CD4-positive, alpha-beta T cell treated with Interferon alpha-2 for 1 hour (primary cell): ENCODE measurements at places on chromosomes 6 and 20.

DNA sequence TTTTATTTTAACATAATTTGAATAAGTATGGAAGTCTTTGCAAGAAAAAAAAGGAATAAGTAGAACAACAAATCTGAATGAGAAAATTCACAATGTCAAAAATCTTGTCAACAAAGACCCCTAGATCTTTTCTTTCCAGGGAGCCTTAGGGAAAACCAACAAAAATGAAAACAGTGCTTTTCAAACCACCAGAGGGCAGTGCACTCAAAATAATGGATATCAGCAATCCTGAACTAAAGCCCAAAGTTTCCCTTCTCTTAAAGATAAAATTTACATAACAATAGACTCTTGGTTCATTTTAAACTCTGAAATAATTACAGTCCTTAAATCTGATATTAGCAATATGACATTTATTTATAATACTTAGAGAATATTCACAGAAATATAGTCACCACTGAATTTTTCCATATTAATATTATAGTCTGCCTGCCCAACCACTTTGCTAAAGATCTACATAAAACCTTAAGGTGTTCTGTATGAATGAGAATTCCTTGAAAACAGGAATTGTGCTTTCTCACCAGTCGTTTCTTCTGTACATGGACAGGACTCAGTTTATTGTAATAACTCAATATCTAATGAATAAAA lies 105.3 kb upstream of the BMP5 start:
- no peak for DNase-seq

GRCh38 chr20:48754292-48754691 lies 73.5 kb downstream of the PREX1 start:
- no peak for DNase-seq

DNA sequence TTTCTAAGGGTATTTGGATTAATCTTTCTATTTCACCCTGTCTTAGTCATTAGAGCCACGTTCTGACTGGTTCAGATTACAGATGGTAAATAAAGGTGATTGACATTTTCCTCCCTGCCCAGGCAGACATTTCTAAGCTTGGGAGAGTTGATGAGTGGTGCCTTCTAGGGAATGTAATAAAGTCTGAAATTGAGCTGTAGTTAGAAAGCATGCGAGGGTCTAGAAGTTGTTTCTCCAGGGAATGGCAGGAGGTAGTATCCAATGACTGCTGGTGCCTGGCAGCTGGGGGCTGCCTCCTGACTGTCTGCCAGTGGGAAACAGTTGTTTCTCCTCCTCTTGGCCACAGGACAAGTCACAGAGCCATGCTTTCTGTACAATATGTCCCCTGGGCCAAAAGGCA lies 14.6 kb downstream of the EDN3 start:
- DNase-seq: no peak

DNA sequence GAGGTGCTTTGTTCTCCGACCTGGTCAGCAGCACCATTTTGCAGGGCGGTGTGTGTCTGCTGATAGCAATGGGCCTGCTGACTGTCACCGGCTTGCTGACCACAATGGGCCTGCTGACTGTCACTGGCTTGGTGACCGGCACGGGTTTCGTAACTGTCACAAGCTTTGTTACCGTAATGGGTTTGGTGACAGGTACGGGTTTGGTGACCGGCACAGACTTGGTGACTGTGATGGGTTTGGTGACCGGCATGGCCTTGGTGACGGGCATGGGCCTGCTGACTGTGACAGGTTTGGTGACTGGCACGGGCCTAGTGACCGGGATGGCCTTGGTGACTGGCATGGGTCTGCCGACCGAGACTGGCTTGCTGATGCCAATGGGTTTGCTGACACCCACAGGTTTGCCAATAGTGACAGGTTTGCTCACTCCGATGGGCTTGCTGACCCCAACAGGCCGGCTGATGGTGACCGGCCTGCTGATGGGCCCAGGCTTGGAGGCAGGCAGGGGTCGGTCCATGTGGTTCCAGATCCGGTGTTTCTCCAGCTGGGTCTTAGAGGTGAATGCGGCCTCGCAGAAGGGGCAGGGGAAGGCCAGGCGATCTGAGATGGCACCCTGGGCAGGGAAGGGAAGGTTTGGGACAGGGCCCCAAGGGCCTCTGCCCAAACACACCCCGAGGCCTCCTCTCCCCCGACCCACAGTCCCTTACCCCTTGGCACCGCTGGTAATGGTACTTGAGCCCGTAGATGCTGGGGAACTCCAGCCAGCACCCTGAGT lies 3.4 kb downstream of the ZNF512B start:
- no peak for DNase-seq

DNA sequence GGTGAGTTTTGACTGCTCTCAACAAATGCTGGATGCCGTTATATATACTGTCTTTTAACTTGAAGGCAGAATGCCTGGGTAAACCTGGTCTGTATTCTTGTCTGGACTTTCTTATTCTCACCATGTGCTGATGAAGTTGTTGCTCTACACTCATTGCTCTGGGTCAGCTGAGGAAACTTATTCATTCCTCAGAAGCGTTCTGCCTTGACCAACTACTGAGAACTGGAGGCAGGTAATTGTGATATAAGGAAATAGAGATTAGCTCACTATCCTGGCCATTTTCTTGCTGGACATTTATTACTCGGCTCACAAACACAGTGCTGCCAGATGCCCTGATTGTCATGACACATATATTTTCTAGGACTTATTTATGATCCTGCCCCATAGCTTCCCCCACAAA lies 103.6 kb downstream of the DNAH8 start:
- no peak for DNase-seq

DNA sequence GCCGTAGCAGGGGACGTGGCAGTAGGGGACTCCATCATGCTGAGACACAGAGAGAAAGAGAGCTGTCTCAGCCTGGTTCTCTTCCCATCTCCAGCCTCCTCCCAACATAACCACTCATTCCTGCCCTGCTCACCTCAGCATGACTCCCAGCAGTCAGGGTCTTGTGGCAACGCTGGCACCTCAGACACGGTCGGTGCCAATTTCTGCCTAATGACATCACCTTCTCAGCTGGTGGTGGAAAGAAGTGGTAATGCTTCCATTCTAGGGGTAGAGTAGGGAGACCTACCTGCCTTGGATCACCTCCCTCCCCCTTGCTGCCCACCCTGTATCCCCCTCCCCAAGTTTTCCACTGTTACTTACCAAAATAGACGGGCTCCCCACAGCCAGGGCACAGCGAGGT lies 2.5 kb downstream of the CRIP3 start:
- no peak for DNase-seq

DNA sequence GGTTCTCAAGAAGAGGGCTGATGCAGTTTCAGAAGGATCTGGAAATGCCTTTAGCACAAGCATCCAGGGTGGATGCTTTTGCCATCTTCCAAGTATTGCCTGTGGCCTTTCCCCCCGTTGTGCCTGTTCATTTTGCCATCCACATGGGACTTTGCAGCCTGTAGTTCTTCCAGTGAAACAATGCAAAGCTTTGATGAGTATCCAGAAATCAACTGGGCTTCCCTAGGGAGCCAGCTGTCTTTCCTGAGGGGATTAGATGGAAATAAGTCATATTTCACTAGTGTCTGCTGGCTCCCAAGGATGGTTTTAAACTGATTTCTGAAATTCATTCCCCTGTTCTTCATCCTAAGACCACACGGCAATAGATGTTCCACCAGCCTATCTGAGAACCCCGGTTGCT lies 63.3 kb downstream of the CAP2 start:
- DNase-seq: no peak

DNA sequence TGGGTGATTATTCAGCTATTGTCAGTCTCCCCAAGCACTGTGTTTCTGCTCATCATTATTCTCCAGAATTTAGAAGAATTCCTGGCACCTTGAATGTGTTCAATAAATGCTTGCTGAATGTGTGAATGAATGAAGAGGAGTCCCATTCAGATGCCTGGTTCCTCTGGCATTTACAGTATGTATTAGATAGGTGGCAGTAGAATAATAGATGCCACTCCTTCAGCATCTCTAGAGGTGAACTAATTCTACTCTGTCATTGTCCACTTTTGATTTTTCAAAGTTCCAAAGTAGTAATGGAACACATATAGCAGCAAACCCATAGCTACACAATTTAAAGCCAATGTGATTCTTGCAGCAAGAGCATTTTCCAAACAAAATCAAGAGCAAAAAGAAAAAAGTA lies 118.9 kb upstream of the CEP162 start:
- no peak for DNase-seq

GRCh38 chr6:72414657-72415056 lies 207.2 kb upstream of the KCNQ5 start:
- DNase-seq: no peak

DNA sequence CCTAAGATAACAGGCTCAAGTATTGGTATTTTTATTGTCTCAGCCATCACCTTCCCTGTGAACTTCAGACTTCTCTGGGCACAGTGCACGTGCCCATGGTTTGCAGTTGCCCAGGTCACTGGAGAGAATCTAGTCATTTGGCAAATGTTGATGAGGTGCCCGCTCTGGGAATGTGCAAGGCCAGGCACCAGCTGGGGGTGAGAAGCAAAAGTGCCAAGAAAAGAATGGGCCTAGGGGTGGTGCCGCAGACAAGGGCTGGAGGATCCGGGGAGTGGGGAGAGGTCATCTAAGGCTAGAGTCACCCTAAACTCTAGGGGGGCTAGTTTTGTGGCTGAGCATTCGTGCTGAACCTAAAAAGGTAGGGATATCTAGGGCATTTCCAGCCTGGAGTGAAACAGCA lies 57.0 kb upstream of the VSTM2L start:
- DNase-seq: no peak

DNA sequence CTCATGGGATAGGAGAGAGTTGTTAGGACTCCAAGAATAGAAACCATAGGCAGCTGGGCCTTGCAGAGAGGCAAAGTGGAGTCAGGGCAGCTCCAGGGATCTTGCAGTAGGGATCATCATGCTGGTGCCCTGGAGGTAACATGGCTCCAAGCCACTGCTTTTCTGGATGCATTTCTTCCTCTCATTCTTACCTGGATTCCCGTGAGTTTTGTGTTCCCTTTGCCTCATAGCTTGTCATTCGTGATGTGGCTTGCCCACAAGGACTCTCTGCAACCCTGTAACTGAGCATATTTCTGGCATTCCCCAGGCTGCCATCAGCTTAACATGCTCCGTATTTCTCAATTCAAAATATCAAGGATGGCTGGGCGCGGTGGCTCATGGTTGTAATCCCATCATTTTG lies 5.3 kb downstream of the NHLRC1 start:
- DNase-seq: no peak

- peak; percentile 47 for DNase-seq
Measured at GRCh38 chr20:20824924-20825584, 112.6 kb upstream of the RALGAPA2 start.

- DNase-seq: no peak
Measured at GRCh38 chr6:129486327-129486726, 223.7 kb downstream of the ARHGAP18 start.

DNA sequence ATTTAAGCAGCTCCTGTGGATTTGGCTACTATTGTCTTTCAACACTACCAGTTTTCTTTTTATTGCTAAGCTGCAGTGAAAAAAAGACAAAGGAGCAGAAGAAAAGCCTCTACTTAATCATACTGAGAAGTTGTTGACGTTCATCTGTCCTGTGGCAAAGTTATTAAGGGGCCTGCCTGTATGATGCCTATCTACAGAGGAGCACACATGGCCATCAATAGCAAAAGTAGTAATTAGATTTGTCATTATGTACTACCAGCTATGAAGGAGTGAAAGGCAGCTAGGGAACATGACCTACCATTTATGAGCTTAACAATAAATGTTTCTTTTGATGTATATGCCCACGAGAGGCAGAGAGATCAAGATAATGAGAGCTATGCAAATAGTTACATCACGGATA lies 620.9 kb downstream of the PHF3 start:
- no peak for DNase-seq

DNA sequence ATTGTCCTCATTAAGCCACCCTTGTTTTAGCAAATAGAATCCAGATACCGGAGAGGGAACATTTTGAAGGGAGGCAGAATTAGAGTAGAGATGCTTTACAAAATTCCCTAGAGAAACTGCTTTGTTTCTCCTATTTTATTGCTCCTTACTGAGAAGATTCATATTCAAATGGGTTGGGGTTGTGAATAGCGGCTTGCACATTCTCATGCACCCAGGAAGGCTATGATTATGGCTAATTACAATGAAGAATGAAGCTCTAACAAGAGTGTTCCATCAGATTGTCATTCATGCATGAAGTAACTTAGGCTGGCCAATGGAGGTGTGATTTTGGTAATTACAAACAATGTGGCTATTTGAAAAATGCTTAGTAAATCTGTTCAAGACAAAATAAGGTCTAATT lies 129.6 kb downstream of the PACRG start:
- no peak for DNase-seq

DNA sequence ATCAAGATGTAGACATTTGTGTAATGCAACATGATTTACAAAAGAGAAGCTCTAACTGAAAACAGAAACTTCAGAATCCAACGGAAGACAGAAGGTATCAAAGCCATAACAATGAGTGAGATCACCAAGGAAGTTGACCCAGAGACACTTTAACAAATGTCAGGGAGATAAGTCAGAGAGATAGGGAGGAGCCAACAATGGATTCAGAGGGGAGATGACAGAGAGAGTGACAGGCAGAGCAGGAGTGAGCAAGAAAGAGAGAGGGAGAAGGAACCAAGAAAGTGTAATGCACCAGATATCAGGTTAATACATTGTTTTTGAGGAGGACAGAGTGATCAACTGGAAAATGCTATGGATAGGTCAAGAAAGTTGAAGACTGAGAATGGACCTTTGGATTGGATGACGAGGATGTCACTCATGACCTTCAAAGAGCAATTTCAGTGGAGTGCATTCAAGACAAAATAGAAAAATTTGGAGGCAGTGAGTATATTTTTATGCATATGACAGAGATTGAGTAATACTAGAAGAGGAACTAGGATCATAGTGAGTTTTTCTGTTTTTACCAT lies 86.6 kb downstream of the TRDN start:
- no peak for DNase-seq

- DNase-seq: peak; percentile 44
Measured at GRCh38 chr6:16483315-16483875, 245.0 kb downstream of the GMPR start.

GRCh38 chr6:75412969-75413662 lies 80.5 kb downstream of the FILIP1 start:
- no peak for DNase-seq

GRCh38 chr6:24543683-24544082 lies 48.9 kb downstream of the ALDH5A1 start:
- DNase-seq: no peak

DNA sequence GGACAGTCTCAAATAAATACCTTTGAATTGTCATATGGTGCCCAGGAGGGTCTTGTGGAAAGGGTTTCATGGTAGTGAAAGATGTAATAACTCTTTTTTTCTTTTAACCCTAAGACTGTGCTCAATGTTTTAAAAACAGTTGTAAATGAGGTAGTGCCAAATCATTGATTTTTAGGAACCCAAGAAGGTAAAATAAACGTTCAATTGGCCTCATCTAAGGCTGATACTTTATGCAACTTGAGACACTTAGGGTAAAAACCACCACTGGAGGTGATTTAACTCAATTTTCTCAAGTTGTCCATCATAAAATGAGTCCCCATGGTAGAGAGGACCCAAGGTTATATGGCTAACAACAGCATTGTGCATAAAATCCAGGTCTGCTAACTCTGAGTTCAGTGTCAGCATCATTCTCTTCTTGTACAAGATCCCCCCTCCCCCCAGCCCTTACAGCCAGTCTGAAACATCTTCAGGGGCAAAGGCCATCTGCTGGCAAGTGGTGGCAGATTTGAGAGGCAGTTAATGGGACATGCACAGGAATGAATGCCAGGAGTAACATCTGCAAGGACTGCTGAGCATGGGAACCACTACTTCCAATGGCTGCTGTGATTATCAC lies 244.4 kb downstream of the GMPR start:
- DNase-seq: no peak
